ENCODE measurements at places on chromosomes 13 and 19.
A peak's percentile ranks its signal among the peaks of the same experiment; 100 is the strongest.

DNA sequence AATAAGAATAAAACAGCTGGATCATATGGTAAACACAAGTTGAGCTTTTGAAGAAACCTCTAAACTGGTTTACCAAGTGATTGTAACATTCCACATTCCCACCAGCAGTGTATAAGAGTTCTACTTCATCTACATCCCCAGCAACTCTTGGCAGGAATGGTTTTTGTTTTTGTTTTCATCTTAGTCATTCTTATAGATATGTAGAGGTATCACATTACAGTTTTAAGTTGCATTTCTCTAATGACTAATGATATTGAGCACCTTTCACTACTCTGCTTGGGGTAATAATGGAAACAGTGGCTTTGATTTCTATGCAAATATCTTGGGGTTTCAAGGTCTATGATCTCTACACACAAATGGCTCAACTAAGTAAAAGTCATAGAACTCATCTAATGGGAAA, 614.5 kb downstream of the TBC1D4 start:
- no peak for DNase-seq

DNA sequence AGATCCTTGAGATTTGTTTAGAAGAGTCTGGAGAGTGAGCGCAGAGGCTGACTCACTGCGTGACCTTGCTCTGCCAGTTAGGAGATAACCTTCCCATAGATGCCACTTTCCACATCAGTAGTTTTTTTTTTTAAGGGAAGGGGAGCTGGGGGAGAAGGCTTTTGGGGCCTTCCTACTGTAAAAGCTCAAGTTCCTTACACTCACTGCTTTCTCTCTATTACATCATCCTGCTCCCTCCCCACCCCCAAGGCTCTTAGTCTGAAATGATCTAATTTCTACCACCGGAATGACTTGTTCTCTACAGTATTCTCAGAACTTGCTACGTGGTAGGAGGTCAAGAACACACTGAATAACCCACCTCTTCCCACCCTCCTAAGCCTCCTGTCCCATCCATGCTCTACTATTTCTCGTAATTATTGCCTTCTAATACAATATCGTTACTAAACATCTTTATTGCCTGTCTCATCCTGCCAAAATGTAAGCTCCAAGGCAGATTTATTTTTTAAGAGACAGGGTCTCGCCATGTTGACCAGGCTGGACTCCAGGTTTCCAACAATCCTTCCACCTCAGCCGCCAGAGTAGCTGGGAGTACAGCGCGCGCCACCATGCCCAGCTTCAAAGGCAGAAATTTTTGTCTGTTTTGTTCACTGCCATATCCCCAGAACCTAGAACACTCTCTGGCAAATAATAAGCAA, 1.2 kb downstream of the LONP1 start:
- DNase-seq, result peak; percentile 29

DNA sequence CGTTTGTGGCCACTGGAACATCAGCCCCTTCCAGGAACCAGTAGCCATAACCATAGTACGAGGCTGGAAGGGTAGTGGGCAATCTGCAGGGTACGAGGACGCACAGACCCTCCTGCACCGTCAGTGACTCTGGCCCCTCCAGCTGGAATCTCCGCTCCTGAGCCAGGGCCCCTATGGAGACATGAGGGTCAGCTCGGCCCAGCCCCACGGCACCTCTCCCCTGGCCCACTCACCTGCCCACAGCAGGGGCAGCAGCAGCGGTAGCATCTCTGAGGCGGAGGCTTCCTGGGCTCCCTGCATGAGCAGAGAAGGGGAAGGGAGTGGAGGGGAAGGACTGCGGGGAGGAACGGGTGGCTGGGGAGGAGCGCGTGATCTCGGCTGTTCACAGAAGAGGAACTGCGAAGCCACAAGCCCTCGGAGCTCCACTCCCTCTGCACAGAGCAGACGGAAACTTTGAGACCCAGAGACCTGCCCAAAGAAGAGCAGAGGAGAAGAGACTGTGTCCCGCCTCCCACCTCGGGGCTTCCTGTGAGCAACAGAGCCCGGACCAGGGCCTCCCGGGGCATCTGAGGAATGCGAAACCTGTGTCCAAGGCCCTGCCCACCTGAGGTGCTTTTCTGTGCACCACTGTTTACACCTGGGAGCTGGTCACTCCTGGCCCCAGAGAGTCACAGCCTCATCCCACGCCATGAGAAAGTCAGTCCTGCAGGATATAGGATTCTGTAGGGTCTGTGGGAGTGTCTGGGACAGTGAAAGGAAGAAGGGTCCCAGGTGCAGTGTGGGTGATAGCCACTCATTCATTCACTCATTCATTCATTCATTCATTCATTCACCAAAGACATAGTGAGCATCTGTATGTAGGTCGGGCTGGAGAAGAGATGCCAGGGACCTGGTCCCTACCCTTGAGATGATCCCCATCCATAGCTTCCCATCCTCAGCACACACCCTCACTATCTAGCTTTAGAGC, at the start of gene SIGLEC6:
Gene SIGLEC6, minus strand, starts transcription at position 322 of the 967 bp plus-strand sequence. Its CDS starts 22 bp downstream, at position 300.
- DNase-seq, result peak; percentile 15

- DNase-seq, result no peak
These were observed 203.1 kb downstream of the RGCC start for GRCh38 chr13:41660411-41660810.

DNA sequence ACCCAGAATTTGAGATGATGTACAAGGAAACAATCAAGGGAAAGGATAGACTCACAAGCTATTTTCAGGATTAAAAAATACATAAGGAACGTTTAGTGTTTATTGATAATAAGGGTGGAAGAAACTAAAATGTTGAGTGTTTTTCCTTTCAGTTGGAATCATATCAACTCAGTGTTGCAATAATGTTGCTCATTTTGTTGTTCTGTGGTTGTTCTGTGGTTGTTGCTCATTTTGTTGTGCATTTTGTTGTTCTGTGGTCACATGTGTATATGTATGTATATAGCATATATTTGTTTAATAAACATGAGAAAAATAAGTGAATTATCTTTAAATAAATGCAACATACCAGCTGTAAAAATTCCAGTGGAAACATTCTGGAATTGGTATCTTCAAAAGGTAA, 262.4 kb upstream of the SPRY2 start:
- no peak for DNase-seq

GRCh38 chr13:30115257-30115600, 192.1 kb downstream of the KATNAL1 start:
- no peak for DNase-seq

DNA sequence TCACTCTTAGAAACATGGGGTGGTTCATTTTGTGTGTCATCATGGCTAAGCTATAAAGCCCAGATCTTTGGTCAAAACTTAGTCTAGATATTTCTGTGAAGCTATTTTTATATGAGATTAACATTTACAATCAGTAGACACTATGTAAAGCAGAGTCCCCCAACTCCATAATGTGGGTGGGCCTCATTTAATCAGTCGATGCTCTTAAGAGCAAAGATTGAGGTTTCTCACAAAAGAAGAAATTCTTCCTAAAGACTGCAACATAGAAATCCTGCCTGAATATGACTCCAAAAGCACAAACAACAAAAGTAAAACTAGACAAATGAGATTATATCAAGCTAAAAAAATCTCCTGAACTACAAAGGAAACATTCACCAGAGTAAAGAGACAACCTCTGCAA, 642.2 kb downstream of the DIAPH3 start:
- DNase-seq, result no peak

DNA sequence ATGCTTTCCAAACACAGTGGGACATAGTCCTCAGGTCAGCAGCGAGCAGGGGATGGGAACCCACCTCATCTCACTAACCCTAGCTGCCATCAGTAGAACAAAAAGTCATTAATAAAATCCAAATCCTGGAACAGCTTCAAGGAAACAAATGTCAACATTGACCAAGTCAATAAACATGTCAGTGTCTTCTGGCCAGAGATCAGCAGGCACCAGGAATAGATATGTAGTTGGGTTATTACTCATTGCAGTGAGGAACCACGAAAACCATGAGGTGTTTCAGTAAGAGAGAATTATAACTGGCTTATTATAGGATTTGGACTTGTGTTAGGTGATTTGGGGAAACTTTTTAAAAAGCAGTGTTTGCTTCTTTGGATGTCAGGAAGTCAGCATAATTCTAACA, 17.1 kb upstream of the CD33 start:
- DNase-seq, result no peak

DNA sequence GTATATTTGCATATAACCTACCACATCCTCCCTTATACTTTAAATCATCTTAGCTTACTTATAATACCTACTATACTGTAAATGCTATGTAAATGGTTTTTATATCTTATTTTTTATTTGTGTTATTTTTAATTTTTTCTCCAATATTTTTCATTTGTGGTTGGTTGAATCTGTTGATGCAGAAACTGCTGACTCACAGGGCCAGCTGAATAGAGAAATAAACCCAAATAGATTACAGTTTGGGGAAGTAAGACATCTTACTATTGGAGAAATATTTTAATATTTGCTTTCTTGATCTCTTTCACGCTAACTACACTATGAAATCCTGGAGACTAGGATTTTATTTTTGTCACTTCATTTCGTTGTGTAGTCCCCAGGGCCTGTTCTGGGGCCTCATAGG, 7.1 kb downstream of the SMAD9 start:
- no peak for DNase-seq

DNA sequence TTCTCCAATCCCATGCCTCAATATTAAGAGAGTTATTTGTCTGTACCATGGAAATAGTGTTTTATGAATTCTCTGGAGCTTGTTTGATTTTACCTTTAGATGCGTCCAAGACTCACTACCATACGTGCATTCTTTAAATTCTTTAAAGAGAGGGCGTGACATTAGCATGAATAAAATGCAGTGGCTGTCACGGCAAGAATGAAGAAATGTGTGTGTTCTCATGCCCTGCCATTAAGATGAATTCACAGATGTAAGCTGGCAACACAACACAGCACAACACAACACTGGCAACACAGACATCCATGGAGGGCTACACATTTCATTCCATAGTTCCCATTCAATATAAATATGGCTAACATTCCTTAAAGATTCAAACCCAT, 213.4 kb downstream of the ENOX1 start:
- no peak for DNase-seq

- DNase-seq, result no peak
These were observed 99.0 kb upstream of the MRI1 start for GRCh38 chr19:13665125-13665905.

GRCh38 chr13:22040810-22041364, 370.0 kb downstream of the FGF9 start:
- DNase-seq, result no peak

GRCh38 chr13:94228763-94229162, 250.7 kb downstream of the DCT start:
- no peak for DNase-seq

DNA sequence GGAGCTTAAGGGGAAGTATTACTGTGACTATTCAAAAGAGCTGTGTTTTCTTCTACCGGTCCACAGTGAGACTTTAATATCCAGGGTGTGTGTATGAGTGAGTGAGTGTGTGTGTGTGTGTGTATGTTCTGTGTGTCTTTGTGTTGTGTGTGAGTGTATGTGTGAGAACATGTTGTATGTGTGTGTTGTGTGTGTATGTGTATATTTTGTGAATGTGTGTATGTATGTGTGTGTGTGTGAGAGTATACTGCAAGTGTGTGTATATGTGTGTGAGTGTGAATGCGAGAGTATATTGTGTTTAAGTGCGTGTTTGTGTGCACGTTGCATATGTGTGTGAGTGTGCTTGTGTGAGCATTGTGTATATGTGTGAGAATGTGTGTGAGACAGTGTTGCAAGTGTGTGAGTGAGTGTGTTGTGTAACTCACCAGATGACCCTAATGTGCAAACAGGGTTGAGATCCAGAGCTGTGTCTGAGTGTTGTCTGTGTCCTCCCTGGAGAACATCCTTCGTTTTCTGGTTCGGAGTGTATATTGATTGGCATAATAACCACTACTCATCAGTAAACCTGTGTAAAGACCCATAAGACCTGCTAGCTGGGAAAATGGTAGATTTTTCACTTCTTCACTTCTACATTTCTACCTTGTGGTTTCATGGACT, 101.1 kb upstream of the RNF113B start:
- no peak for DNase-seq

GRCh38 chr19:42121656-42122069, 10.6 kb downstream of the POU2F2 start:
- peak; percentile 88 for DNase-seq

GRCh38 chr13:28299916-28300315, 161.6 kb downstream of the PAN3 start:
- no peak for DNase-seq

DNA sequence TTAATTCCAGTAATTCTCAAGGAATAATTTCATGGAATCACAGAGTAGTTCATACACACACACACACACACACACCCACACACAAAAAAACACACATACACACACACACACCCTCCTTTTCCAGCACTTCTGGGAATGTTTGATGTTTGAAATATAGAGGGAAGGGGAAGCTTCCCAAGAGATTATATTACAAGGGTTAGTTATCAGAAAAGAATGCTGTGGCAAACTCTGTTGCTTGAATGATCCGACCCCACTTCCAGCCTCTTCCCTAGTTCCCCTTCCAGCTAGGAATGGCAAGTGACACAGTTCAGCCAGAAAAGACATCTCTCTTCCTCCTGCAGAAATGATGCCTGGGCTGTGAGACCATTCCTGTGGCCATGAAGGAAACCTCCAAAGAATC, 49.9 kb downstream of the KCTD12 start:
- DNase-seq, result no peak

GRCh38 chr13:49996951-49997895, at the start of gene TRIM13:
Gene TRIM13, plus strand, starts transcription at chr13:49997042. Its CDS starts 14,899 bp downstream, at chr13:50011941.
- peak; percentile 82 for DNase-seq

DNA sequence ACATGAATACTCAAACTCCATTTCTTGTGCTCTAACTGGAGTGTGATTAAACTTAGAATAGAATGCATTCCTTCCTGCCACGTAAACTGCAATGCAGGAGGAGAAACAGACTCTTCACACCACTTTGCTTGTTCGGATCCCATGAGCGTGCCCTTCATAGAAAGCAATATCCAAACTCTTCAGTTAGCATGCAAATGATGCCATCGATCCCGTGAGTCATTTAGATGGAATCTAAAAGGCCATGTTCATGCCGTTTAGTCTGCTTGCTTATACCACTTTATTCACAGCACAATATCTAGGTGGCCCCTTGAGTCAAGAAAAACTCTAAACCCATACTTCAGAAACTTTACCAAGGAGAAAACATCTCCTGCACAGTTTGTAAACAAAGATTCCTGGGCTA, 225.8 kb downstream of the OXGR1 start:
- DNase-seq, result no peak

DNA sequence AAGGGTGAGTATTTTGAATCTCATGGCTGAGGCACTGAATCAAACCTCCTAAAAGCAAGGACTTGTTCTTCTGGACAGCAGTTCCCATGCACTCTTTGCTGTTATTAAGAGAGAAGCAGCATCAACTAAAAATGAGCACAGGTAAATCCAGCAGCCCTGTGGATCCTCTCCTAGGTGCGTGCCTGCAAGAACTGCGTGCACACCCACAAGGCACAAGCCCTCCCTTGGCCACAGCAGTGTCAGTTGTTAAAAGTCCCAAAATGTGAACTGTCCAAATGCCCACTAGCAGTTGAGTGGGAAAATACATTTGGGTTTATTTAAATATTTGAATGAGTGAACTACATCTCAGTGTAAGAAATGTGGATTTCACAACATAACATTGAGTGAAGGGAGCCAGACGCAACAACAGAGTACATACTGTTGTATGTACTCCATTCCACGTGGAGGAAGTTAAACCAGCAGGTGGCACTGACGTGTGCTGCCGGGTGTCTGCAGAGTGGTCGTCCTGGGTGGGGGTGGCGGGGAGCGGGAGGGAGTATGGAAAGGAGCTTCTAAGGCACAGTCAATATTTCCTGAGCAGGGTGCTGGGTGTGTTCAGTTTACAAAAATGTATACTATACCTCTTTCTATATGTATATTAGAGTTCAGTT, 266.4 kb downstream of the NALCN start:
- DNase-seq, result no peak

- DNase-seq, result no peak
These were observed 184.9 kb downstream of the PTPRS start for GRCh38 chr19:5155586-5156210.

GRCh38 chr13:75687150-75687763, 51.1 kb downstream of the LMO7 start:
- no peak for DNase-seq

Measured in CD4-positive, alpha-beta T cell treated with Interleukin-15 for 4 hours (primary cell).